Cortex of kidney (tissue), 1 donor: ENCODE measurements at places on chromosomes 12 and 14.

- no peak for DNase-seq
Observed at GRCh38 chr14:35365130-35366055, 39.2 kb downstream of the NFKBIA start.

DNA sequence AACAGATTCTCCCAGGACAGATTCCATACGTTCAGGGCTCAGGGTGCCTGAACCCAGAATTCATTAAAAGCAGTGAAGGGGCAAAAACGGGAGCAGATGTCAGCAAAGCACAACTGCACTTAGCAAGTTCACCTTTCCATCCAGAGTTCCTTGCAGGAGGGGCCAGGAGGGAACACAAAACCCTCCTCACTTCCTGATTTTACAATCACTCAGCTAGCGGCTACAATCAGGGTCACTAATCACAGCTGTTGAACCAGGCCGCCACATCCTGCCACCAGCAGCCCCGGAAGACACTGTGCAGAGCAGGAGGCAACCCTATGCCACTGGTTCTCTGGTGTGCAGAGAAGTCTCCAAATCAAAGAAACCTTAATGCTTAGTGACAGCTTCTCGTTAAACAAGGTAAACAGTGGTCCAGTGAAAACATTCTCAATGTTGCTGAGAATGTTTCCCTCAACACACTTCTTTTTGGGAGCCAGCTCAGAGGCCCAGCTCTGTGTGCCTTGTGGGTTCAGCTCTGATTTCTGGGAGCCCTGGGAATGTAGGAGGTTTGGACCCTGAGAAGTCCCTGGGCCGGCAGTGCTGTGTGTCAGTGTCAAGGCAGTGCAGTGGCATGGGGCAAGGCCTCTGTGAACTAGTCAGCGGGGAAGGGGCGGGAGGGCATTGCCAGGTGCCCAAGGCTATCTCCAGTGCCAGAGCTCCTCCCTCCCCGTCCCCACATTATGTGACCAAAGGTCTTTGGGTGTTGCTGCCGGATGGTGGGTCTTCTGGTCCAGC is 54.5 kb downstream of the VCPKMT start:
- DNase-seq, result no peak

DNA sequence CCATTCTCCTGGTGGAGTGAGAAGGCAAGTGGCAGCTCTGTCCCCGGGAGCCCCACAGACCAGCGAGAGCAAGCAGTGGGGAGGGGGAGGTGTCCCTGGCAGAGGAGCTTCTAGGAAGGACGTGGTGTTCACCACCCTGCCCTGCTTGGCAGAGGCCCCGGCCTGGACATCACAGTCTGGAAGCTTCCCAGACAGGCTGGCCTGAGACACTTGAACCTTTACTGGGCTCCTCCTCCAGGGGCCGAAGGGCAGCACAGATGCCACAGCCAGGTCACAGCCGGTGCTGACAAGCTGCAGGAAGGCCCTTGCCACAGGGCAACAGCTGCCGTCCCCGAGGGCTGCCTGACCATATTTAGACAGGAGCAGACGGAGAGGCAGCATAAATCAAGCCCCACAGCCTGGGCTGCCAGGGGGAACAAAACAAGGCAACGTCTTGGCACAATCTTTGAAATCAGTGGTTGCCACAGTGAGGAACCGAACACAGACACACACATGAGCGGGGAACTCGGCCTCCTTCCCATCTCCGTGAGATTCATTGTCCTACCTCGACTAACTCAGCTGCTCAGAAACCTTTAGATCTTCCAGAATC is 28.5 kb downstream of the PRIMA1 start:
- no peak for DNase-seq

- DNase-seq, result no peak
Observed at GRCh38 chr12:72173974-72174373, 98.2 kb upstream of the TRHDE start.

GRCh38 chr12:49942921-49943624 is 7.5 kb upstream of the AQP2 start:
- no peak for DNase-seq

DNA sequence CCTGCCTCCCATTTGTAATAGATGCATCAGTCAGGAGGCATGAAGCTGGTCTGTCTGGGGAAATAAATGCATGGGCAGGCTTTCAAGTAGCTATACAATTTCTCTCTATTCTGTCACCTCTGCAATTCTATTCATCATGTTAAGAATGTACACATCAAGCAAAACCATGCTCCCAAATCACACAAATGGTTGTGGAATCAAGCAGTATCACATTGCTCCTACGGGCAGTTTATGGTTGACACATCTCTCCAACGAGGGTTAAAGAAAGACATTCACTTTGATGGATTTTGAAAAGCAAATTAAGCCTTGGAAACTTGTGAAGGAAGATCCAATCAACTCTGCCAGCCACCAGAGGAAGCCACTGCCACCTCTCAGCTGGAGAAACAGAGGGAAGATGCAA is 1277.4 kb upstream of the TMEM132C start:
- no peak for DNase-seq

DNA sequence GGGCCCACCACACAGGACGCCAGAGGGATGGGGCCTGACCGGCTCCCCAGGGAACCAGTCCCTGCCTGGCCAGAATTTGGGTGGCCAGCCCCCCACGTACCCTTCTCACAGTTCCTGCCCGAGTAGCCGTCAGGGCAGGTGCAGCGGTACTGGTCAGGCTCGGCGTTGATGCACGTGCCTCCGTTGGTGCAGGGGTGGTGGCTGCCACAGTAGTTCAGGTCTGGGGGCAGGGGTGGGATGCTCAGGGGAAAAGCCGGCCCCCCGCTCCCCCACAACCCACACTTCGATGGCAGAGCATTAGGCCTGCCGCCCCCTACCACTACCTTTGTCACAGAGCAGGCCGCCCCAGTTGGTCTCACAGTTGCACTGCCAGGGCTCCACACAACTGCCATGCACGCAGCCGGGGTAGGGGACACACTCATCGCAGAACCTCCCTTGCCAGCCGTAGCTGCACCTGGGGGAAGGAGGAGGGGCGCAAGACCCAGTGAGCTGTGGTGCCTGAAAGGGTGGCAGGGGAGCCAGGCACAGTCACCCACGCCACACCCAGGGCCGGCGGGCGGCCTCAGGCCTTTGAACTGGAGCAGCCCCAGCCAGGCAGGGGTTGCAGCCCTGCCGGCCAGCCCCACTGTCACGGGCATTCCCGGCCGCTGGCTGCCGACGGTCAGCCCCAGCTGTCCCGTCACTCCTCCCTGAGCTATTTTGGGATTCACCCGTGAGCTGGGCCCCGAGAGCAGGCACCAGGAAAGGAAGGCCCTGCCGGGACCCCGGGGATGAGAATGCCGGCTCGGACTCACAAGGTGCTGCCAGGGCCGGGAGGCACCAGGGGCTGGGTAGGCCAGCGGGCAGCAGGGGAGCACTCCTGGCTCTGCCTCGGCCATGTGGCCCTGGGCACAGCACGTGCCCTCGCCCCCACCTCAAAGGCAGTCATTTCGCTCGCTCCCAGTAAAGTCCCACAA is 16.5 kb downstream of the JAG2 start:
- no peak for DNase-seq

DNA sequence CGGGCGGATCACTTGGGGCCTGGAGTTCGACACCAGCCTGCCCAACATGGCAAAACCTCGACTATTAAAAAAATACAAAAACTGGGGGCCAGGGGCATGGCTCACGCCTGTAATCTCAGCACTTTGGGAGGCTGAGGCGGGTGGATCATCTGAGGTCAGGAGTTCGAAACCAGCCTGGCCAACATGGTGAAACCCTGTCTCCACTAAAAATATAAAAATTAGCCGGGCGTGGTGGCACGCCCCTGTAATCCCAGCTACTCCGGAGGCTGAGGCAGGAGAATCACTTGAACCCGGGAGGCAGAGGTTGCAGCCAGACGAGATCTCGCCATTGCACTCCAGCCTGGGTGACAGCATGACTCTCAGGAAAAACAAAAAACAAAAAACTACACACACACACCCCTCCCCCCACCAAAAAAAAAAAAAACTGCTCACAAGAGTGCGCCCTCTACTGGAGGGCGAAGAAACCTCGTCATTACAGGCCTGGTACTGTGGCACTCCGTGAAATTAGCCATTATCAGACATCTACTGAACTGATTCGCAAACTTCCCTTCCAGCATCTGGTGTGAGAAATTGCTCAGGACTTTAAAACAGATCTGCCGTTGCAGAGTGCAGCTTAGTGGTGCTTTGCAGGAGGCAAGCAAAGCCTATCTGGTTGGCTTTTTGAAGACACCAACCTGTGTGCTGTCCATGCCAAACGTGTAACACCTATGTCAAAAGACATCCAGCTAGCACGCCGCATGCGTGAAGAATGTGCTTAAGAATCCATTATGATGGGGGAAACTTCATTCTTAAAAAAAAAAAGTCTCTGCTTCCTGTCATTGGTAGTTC is 7.7 kb downstream of the PPP1R3E start:
- DNase-seq, result no peak

GRCh38 chr12:3302401-3303041 is 188.5 kb upstream of the PRMT8 start:
- DNase-seq, result no peak

DNA sequence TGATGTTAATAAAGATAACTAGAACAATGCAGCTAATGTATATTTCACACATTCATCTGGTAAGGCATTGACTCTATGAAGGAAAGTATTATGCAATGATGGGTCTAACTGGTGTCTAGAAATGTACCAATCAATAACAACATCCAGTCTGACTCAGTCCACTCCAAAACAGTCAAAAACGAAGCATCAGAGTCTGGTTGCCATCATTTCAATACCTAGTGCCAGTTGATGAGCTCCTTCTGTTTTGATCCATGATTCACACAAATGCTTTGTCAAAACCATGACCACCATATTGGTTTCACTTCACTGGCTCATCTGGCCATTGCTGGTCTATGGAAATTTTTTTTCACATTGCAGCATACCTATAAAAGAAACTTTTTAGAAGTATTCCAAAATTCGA is 747.2 kb upstream of the TMEM132C start:
- DNase-seq, result no peak

DNA sequence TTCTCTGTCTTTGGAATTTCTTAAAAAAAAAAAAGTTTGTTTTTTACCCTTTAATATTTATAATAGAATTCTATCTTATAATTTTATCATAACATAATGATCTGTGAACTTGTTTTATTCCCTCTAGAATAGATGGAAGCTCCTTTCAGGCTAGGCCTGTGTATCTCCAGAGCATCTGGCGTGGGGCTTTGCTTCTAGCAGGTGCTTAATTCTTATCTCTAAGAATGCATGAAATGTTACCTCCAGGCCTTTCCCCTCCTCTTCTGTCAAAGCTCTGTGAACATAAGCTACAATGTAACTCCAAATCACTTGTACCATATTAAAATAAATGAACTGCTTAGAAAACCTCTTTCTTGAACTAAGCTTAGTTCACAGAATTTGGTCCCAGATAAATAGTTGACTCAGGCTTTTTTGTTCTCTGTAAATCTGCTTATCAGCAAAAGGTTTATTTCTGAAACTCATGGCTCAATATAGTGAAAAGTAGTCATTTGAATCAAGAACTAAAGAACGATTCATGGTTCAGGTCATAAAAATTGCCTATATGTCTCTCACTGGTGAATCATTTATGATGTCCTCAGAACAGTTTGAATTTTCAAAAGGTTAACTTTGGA is 407.1 kb downstream of the TRHDE start:
- DNase-seq, result no peak

GRCh38 chr14:76382495-76382832 is 6.5 kb downstream of the ESRRB start:
- DNase-seq, result no peak

DNA sequence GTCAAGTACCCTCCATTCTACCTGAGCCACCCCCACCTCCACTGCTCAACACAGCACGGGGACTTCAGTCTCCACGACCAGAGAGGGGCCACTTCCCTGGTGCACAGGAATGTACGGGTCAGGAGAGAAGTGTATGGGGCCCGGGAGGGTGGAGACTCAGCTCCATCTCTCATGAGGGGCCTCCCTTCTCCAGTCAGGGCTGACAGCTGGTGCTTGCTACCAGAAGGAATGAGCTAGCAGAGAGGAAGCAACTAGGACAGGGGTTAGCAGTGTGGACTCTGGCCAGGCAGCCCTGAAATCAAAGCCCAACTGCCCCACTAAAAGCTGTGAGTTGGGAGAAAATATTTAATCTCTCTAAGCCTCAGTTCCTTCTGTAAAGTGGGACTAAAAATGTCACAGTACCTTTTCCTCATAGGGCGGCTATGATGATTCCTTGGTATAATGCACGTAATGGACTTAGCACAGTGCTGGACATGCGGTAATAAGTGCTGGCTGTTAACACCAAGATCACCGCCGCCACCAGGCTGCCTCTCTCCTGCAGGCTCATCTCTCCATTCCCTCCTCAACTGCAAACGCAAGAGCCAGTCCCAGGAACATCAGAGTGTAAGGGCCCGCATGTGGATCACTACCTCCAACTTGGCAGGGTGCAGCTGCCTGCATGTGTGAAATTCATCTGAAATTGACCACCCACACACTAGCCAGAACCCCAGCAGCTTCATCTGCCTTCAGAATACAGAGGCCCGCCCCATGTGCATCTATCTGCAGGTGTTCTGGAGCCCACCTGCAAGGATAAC is 14.6 kb downstream of the ACTN1 start:
- no peak for DNase-seq

DNA sequence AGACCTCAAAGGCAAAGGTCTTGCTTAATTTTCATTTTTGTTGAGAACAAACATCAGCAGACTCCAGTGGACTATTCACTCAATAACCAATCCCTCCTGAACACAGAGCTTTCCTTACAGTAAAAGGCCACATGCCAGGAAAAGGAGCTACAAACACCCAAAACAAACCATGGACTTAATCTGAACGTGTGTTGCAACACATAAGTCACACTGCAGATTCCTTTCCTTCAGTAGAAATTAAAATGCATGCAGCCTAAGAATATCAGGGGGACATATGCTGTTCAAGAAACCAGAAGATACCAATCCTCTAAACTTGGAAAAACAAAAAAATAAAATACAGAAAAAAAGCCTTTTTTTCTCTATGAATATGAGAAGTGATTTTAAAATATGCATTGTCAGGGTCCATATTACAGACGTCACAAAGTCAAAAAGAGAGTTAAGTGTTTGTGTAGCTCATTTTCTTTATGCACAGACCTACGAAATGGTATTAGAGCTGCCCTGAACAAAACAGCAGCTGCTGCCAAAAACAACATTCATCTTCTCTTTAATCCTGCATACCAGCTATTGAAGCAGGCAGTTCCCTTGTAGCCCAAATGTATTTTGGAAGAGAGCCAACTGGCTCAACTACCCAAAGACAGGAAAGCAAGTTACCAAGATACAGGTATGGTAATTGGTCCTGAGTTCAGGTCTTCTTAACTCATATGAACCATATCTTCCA is 26.2 kb downstream of the KITLG start:
- DNase-seq, result no peak
